ENCODE measurements at places on chromosomes 6 and 20.

DNA sequence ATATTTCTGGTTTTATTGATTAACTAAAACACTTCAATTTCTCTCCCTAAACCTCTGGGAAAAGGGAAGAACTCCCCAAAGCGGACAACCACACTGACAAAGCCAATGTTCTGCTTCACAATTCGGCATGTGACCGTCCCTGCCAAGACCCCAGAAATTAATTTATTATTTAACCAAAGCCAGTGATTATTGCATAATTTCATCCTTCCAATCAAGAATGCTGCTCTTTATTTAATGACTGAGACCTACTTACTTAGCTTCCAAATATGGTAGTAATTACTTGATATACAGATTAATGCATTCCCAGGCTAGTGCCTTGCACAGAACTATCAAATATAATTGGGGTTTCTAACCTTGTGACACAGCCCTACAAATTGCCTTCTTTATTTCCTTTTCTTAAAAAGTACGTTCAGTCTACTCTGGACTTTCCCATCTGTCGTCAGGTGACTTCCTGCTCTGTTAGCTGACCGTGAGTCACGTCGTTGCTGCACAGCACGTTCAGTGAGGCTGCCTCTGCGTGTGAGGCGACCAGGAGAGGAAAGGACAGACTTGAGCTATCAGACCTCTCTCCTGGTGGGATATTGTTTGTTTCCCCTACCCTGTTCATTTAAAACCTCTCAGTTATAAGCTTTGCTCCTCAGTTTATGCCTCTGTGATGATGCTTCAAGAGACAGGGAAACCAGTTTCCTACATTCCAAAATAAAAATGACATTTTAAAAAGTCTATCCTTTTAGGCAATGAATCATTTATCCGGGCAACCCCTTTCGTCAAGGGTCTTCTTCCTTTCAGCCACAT lies 55.7 kb upstream of the TNFAIP3 start:
- DNase-seq: no peak

DNA sequence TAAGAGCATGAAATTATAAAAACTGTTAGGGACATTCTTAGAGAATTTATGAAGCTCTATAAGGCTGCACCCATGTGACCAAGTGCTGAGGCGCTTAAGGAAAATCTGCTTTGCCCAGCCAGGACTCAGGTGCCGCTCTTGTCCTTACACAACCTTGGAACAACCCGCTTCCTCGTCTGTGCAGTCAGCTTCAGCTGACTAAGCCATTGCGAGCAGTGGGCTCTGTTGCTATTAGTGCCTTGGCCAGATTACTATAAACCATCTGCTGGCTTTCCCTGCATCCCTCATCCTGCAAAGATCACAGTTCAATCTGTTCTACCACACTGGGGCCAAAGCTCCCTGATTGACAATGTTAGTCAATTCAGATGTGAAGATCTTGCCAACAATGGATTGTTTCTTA lies 89.1 kb upstream of the E2F3 start:
- DNase-seq: peak; percentile 55

- DNase-seq: no peak
Measured at GRCh38 chr6:33613795-33614168, 7.3 kb upstream of the ITPR3 start.

DNA sequence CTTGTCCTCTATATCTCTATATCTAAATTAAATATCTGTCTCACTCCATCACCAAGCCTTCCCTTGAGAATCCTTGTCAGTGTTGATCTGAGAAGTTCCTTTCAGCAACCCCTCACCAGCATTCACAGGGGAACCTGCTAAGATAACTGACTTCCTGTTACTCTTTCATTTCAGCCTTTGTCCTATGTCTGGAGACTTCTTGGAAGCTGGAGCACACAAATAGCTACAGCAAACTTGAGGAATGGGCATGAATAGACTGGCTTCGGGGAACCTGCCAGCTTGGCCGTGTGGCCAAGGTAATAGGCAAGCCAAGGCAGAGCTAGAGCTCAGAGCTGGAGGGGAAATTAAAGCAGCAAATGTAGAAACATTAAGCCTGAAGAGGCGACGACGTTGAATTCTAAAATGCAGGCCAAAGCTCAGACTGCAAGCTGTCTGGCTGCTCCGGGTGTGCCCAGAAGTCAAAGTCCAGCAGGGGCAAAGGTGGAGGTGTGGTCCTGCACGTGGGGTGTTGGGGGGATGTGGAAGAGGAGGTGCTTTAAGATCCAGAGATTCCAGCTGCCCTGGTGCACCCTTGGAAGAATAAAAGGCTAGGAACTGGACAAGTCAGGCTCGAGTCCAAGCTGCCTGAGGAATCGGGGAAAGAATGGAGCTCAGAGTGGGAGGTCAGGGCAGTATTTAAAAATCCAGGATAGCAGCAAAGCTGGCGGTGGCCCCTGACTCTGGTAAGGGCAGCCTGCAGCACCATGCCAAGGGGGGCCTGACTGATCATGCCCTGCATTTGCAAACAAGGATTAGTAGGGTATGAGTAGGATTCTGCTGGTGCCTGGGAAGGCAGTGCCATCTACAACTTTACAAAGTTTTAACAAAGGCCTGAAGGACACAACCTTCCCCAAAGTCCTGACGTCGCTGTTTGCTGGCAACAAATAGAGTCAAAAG lies 185.0 kb upstream of the SGK1 start:
- DNase-seq: no peak

- no peak for DNase-seq
Measured at GRCh38 chr20:57907131-57908000, 197.6 kb upstream of the PMEPA1 start.

Measured in NCI-H2171 treated with DMSO at 0.1 percent for 48 hours (cell line).